Amygdala (tissue), 56 donors: ENCODE measurements at places on chromosomes 12 and 14.

- DNase-seq, result no peak
These were observed 314.8 kb upstream of the FKBP4 start for GRCh38 chr12:2479851-2480535.

DNA sequence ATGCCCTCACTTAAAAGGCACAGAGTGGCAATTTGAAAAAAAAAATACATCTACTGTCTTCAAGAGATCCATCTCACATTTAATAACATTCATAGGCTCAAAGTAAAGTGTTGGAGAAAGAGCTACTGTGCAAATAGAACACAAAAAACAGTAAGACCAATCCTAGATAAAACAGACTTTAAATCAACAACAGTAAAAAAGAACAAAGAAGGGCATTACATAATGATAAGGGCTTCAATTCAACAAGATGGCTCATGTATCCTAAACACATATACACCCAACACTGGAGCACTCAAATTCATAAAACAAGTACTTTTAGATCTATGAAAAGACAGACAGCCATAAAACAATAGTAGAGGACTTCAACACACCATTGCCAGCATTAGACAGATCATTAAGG is 93.6 kb upstream of the PCED1B start:
- no peak for DNase-seq

DNA sequence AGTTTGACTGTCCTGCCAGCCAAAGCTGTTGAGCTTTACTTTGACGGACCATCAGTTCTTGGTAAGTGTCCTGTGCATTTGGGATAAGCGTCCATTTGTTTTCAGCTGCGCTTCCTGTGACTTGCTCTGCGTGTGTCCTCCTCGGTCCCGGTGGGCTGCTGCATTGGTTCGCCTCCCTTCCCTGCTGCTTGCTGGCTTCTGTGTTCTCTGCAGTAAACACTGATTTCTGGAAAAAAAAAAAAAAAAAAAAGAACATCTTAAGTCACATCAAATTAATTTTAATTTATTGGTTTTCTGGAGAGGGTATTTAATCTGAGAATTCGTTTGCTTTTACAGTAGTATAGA is 264.1 kb downstream of the SEC23A start:
- DNase-seq, result no peak

GRCh38 chr14:32939254-32940065 is 781 bp downstream of the NPAS3 start:
- peak; percentile 58 for DNase-seq

DNA sequence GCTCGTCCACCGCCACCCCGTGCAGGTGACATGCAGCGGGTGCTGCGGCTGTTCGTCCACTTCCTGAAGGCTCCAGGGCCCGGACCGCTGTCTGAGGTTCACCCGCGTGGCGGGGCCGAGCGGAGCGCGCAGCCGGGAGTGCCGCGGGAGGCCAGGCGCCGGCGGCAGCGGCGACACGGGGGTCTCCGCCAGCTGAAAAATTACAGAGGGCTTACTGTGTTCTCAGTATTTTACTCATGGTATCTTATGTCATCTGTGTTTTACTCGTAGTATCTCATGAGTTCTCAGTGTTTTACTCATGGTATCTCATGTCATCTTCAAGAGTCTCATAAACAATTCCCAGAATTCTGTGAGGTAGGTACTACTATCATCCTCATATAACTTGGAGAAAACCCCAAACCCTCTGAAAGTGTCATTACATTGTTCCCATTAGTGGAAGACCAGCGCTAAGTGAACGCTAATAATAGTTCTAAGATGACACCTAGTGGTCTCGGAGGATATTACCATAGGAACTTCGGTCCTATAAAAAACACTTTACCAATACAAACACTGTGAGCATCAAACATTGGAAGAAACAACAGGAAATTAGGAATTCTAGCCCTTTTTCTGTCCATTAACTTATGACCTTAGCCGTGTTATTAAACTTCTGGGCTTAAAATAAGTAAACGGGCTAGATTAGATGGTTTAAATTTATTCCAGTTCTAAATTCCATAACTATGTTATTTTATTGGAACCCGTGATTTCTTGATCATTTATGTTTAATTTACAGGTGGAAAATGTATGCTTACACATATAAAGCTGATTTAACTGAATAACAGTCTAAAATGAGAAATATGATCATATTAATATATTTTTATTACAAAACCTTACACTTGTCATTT is 32.4 kb downstream of the AK7 start:
- no peak for DNase-seq

DNA sequence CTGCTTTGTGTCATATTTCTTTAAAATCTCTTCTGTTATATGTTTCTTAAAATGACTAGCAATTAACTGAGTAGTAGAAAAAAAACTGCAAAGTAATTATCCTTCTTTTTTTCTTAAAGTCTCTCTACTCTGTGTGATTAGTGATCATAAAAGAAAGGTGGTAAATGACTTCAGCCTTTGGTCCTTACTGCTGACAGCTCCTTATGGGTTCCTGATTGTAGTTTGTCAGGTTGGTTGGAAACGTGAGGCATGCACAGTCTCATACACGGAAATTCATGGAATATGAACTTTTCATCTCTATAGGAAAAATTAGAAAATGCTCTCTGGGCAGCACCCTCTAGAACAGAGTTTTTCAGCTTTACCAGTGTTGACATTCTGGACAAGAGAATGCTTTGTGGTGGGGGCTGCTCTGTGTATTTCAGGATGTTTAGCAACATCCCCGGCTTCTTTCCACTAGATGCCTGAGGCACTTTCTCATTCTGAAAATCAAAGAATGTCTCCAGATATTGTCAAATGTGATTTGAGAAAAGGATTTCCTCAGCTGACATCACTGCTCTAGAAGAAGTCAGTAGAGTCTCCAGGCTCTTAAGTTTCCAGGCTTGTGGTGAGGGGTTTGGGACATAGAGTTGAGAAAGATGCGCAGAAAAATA is 121.0 kb downstream of the PIK3C2G start:
- DNase-seq, result no peak

GRCh38 chr12:105332925-105333324 is 2.4 kb downstream of the C12orf75 start:
- DNase-seq, result no peak

DNA sequence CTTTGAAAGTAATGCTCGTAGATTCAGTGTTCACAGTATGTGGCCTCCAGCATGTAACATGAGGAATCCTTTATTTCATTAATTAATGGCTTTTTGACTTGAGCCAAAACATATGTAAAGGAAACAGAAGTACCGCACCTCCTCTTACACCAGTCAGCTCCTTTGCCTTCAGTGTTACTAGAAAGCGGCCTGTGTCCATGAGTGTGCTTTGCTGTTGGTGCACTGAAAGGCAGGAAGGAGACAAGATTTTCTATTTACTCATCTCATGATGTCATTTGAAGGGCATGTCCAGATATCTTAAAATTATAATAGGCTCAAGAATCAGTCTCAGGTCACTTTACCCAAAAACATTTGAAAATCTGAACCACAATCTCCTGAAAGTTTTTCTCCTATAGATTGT is 9.9 kb upstream of the CCT2 start:
- DNase-seq, result no peak

DNA sequence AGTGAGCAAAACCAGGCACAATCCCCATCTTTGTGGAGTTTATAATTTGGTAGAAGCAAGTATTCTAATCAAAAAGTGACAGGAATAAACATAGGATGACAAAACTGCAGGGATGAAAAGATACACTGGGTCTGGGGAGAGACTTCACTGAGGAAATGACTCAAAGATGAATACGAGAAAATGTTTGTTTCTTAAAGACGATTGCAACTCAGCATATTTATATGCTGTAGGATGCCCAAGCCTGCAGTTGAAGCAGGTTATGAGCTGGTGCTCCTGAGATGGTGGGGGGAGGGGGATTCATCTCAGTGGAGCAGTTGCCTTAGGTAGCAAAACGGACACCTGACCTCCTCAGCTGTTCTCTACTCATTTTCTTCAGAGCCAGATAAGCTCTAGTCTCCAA is 13.4 kb upstream of the SLC38A4 start:
- DNase-seq, result no peak

- DNase-seq, result no peak
These were observed 33.4 kb downstream of the IL31 start for GRCh38 chr12:122140467-122141257.

DNA sequence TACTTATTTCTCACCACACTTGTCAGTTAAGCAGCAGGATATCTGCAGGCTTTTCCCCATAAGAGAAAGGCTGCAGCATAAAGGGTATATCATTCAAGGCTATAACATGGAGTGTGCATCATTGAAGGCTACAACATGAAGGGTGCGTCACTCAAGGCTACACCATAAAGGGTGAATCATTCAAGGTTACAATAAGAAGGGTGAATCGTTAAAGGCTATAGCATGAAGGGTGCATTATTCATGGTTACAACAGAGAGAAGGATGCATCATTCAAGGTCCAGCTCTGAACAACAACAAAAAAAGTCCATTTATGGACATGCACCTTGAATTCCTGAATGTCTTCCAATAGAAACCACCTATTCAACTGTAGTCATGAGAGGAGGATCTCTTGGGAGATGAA is 32.8 kb upstream of the LUM start:
- DNase-seq, result no peak

DNA sequence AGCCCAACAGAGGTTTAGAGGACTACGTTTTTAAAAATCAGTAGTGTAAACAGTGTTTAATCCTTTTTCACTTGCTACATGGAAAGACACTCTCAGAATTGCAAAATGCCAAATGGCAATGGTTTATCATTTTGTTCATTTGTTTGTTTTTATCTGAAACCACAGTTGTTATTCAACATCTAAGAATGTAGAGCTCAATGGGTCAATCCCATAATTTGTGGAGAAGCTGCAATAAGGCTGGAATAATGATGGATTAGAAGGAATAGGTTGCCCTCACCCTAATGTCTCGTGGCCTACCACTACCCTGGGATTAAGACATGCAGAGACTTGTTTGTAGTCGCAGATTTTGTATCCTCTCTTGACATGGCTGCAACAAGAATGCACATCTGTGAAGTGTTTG is 115.7 kb downstream of the LLPH start:
- DNase-seq, result no peak

DNA sequence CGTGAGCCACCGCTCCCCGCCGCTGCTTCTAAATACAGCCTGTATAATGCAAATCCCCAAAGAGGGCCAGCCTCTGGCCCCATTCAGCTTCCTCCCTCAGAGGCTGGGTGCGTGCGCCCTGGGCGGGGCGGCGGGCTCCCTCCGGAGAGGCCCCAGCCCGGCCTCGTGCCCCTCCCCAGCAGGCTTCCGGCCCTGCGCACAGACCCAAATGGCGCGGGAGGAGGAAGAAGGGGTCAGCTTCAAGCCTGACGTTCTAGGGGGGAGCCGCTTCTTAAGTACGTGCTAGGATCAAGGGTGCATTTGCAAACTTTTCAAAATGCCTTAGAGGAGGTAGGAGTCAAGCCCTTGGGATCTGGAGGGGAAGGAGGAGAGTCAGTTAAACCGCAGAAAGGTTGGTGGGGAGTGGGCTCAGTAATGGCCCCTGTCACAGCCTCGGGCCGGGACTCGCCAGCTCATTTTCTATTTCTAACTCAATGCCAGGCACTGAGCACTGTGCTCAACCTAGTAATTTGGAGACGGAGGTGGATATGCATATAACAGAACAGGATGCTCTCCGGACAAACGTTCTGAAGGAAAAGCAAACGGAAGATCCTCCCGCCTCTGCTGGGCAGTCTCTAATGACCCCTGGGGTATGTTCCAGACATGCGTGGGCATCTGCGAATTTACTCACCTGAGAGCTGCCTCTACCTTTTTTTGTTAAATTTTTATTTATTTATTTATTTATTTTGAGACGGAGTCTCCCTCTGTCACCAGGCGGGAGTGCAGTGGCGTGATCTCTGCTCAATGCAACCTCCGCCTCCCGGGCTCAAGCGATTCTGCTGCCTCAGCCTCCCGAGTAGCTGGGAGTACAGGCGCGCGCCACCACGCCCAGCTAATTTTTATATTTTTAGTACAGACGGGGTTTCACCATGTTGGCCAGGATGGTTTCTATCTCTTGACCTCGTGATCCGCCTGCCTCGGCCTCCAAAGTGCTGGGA is 32.3 kb downstream of the NINJ2 start:
- DNase-seq, result no peak

DNA sequence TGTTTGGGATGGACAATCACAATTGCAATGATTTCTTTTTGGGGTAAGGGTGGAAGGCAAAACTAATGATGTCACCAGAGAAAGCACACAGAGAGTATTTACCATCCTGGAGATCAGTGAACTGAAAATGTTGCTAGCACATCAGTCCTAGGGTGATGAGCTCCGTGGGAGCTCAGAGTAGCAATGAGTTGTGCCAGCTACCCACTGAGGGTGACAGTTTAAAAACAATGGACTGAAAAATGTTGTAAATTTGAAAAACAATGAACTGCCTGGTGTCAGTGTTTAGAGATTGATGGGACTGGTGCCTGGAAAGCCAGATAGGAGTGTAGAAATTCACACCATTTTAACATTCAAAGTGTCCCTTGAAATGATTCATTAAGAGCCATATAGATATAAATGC is 198.5 kb downstream of the ATP23 start:
- no peak for DNase-seq

- no peak for DNase-seq
These were observed 177.6 kb downstream of the PDZRN4 start for GRCh38 chr12:41365653-41366171.

GRCh38 chr12:49201595-49202295 is 12.9 kb upstream of the TUBA1A start:
- DNase-seq, result no peak

DNA sequence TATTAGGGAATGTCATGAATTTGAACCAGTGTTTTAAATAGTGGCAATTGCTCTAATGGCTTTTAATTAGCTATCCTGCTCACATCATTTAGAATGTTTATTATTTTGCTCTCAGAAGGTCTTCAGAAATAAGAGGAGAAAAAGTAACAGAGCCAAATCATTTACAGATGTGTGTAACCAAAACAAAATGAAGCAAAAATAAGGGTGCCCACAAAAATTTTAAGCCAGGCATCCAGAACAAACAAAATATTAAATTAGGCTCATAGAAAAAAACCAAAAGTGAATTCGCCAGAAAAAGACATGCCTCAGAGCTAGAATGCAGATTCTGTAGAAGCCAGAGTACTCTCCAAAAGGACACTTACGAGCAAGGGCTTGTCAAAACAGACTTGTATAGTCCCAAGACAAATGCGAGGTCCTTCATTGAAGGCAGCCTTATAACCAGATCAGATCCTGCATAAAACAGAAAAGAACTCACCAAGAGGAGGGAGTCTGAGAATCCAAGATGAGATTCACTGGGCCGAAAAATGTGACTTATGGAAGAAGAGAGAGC is 20.2 kb upstream of the SERPINA1 start:
- no peak for DNase-seq

- DNase-seq, result no peak
These were observed 4.3 kb downstream of the NCKAP5L start for GRCh38 chr12:49823951-49824350.

- DNase-seq, result peak; percentile 89
These were observed 5.3 kb upstream of the ACACB start for GRCh38 chr12:109110988-109111495.

GRCh38 chr12:106035421-106035820 is 103.3 kb downstream of the NUAK1 start:
- DNase-seq, result no peak

GRCh38 chr12:8603856-8604255 is 8.8 kb downstream of the AICDA start:
- no peak for DNase-seq

GRCh38 chr12:6500466-6500865 is 6.6 kb downstream of the NCAPD2 start:
- DNase-seq, result no peak

- no peak for DNase-seq
These were observed 21.8 kb downstream of the ENTPD5 start for GRCh38 chr14:73997108-73997943.
